ENCODE measurements at places on chromosomes 13 and 19.

- DNase-seq: no peak
Measured at GRCh38 chr19:33191501-33191900, 2.6 kb upstream of the LRP3 start.

GRCh38 chr19:7619671-7620441 is 9.5 kb downstream of the XAB2 start:
- no peak for DNase-seq

GRCh38 chr19:7560255-7560654 is 24.7 kb downstream of the PNPLA6 start:
- no peak for DNase-seq

DNA sequence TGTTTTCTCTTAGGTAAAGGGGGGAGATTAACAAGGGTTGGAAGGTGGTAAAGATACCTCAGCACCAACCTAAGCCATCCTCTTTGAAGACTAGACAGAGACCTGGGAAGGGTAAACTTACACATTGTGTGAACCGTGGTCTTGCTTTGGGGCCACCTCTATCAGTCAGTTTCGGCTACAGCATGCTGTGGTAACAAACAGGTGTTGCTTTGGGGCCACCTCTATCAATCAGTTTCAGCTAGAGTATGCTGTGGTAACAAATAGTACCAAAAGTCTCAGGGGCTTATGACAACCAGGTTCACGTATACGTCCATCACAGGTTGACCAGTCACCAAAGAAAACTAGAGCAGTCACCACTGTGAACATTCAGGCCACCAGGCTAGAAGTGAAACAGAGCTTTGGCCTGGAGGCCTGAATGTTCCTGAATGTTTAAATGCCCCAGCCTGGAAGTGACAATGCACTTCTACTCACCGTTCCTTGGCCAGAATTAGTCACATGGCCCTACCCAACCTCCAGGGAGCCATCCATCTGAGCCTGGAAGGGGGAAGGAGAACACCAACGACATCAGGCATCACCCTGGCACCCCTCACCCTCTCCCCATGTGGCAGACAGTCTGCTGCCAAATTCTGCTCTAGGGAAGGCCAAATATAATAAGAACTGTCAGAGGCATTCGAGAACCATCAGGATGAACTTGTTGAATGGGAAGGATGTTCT is 3.8 kb downstream of the FXYD7 start:
- no peak for DNase-seq

GRCh38 chr13:36297366-36298338 is at the start of gene CCDC169:
Gene CCDC169 (minus strand): TSS chr13:36297814. CDS start chr13:36297719, 95 bp downstream.
- no peak for DNase-seq

- no peak for DNase-seq
Measured at GRCh38 chr13:91078093-91078679, 269.3 kb upstream of the MIR17HG start.

GRCh38 chr13:49029570-49029969 is 53.9 kb downstream of the FNDC3A start:
- DNase-seq: no peak

- no peak for DNase-seq
Measured at GRCh38 chr19:12000152-12000981, 35.1 kb downstream of the ZNF433 start.

DNA sequence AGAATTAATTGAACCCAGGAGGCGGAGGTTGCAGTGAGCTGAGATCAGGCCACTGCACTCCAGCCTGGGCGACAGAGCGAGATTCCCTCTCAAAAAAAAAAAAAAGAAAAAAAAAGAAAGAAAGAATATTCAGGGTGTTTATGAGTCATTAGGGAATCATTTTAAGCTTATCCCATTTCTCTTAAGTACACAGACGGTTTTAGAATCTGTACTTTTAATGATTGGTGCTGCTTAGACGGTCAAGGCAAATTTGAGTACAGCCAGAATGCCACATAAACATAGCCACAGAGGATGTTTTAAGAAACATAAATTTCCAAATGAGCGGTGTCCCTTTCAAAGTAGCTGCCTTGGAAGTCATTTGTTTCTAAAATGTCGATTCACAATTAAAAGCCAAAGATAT is 2.6 kb downstream of the SPRYD7 start:
- no peak for DNase-seq

DNA sequence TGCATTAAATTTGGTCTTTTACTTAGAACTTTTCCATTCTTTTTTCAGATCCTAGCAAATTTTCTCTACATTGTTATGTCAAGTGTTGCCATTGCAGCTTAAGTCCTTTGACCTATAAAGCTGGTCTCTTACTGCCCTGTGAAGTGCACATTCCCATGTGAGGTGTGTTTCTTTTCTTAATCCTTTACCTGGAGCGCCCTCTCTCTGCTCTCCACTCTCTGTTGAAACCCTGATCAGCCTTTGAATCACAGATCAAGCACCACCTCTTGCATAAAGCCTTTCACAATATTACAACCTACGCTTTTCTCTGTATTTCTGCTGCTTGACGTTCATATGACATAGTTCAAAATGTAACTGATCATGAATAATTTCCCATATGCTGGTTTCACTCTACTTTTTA is 84.8 kb downstream of the PCDH17 start:
- no peak for DNase-seq

DNA sequence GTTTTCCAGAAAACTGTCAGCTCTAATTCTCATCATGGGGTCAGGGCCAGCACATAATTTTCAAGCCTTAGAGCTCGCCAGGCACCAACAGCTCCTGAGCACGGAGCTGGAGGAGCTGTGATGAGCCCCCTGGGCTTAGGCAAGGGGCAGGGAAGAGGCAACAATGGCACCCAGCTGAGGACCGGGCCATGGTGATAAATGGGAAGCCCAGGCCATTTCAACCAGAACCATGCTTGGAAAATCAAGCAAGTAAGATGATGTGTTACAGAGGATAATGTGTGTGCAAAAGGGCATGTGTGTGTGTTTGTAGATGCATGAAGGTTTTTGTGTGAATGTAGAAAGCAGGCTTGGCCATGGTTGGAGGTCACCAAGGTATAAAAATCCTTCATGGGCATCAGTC is 66.8 kb upstream of the UBAC2 start:
- DNase-seq: no peak

DNA sequence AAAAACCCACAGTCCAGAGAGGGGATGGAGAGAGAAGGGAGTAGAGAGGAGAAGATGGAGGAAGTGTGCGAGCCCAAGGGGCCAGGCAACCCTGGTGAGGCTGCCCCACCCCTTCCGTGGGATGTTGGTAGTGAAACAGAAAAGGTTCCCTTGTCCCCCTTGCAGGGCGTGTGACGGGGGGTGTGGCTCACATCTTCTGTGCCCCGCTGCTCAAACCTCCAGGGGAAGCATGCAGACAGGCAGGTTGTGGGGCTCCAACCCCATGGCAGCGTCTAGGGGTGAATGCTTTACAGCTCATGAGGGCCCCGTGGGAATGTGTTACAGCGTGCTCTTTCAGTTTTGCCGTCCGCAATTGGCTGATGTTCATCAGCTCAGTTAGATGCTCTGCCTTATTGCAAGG is 14.7 kb upstream of the EVI5L start:
- DNase-seq: no peak

DNA sequence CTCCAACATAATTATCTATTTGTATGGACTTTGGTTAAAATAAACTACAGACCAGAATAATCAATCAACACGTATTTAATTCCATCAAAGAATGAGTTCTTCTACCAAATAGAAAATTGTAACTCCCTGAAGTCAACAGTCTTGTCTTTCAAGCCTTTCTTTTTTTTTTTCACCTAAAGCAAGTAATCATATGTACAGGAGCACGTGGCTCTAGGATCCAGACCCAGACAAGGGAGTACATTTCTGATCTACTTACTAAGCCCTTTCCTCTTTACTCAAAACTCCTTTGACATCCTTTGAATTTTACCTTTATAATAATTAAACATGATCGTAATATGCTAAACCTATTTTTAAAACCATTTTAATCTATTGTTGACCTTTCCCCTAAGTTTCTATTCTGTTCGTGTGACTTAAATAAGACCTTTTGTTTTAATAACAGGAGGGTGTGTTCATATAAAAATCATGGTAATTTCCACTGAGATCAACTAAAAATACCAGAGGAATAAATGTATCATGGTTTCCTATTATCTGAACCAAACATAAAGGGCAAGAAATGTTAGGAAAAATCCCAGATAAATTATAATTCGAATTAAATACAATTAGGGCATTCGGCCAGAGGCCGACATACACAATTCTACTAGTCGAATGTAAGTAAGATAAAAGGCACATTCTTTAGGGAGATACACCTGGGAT is 1.7 kb downstream of the SLC7A1 start:
- DNase-seq: no peak

- no peak for DNase-seq
Measured at GRCh38 chr19:49954933-49955332, 6.0 kb downstream of the SIGLEC11 start.

- no peak for DNase-seq
Measured at GRCh38 chr13:19023115-19023514, 158.5 kb downstream of the TUBA3C start.

GRCh38 chr19:51754109-51754508 is 2.4 kb upstream of the FPR1 start:
- peak; percentile 48 for DNase-seq

GRCh38 chr19:10603873-10604459 is 16.9 kb upstream of the AP1M2 start:
- DNase-seq: peak; percentile 75

- DNase-seq: no peak
Measured at GRCh38 chr19:10885201-10886169, 14.1 kb downstream of the CARM1 start.

GRCh38 chr19:6044056-6044805 is 66.1 kb downstream of the RFX2 start:
- peak; percentile 50 for DNase-seq

- no peak for DNase-seq
Measured at GRCh38 chr13:77378662-77379061, 51.8 kb upstream of the MYCBP2 start.

DNA sequence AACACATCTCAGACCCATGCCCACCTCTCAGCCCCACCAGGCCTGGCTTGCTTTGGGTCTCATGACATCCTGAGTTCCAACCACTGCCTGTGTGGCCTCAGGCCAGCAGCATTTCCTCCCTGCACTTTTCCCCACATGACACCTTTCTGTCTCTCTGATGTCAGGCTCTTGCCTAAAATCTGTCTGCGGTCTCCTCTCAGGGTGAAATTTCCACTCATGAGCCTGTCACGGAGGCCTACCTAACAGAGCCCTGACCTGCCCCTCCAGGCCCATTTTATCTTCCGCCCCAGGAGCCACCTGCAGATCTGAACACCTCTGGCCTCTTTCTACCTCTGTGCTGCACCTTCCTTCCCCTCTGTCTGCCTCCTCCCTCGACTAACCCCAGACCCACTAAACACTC is 93.5 kb downstream of the ZDHHC20 start:
- no peak for DNase-seq

DNA sequence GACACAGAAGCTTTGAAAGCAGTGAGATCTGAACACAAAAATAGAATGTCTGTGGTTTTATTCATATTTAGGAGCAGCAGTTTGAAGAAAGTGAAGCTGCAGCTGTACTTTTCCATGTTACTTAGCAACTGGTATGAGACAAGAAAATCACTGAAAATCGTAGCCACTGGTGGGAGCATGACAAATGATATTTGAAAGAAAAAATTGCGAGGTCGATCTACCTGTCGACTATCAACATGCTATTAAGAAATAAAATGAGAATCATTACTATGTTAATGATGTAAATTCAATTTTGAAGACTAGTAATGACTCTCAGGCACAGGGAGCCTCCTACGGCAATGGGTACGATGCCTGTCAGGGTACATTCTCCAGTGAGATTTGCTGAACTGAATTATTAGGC is 436.4 kb downstream of the SLITRK5 start:
- DNase-seq: no peak
